ENCODE measurements at places on chromosomes 4 and X.

GRCh38 chr4:110508827-110509710 lies 33.1 kb downstream of the ENPEP start:
- DNase-seq, result no peak

- no peak for DNase-seq
Observed at GRCh38 chrX:10142041-10142599, 14.7 kb upstream of the CLCN4 start.

- no peak for DNase-seq
Observed at GRCh38 chr4:79272761-79273160, 53.1 kb downstream of the NAA11 start.

DNA sequence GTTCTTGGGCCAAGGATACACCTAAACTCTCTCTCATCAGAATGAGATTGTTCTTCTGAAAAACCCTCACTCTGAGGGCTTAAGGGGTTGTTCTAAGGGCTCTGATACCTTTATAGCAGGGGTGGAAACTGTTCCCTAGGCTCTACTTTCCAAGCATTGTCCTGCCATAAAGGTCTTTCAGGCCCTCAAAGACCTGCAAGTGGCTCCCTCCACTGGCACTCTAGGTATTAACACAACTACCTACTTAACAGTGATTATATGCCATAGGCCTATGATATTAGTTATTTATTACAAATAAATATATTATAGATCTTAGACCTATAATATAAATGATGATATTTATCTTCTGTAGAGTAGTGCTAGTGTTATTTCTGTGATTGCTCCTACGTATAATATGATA lies 473.7 kb upstream of the RPS6KA3 start:
- no peak for DNase-seq

DNA sequence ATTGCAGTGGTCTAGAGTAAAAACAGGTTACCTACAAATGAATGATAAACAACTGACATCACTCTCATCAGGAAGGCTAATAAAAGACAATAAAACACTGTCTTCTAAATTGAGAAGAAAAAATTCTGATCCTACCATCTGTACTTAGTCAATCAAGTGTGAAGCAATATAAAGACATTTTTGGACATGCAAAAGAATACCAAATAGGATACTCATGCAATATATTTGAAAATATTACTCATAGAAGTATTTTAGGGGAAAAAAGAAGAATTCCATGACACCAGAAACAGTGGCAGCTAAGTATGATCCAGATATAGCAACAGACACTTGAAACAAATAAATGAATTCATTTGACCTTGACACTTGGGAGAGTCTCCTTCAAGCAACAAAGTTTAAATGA lies 63.8 kb upstream of the FAM120C start:
- DNase-seq, result no peak

- DNase-seq, result no peak
Observed at GRCh38 chr4:66972087-66972486, 573.2 kb downstream of the CENPC start.

DNA sequence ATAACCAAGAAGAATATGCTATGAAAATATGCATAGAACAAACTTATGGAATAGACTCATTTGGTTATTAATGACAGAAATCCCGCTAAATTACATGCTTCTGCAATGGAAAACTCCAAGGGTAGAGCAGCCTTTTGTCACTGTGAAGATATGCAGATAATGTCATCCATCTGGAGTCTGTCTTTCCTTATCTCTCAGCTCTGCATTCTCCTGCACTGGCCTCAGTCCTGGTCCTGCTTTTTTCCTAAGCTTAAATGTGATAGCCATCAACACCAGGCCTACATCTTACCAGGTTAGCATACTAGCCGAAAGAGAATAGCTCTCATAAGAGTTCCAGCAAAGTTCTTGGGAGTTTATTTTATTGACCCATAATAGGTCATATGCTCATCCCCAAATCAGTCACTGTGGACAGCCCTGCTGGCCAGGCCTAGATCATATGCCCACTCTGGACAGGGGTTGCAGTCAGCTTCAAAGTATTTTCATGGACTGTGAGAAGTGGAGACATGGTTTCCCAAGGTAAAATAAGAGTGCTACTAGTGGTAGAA lies 86.5 kb upstream of the LEF1 start:
- DNase-seq, result no peak

DNA sequence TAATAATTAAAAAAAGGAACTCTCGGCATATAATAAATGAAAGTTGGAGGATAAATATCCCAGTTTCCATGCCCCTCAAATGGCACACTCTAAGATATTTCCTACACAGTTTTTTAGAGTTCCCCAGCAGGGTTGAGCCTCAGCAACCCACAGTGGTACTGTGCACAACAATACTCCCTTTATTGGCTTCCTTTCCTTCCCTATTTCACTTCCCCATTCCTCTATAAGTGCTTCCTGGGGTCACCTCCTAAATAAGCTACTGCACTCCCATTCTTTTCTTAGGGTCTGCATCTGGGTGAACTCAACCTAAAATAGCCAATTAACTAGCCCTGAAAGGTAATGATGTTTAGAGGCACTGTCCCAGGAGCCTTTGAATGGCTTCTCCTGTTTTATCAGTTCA lies 76.4 kb upstream of the NHS start:
- DNase-seq, result no peak

DNA sequence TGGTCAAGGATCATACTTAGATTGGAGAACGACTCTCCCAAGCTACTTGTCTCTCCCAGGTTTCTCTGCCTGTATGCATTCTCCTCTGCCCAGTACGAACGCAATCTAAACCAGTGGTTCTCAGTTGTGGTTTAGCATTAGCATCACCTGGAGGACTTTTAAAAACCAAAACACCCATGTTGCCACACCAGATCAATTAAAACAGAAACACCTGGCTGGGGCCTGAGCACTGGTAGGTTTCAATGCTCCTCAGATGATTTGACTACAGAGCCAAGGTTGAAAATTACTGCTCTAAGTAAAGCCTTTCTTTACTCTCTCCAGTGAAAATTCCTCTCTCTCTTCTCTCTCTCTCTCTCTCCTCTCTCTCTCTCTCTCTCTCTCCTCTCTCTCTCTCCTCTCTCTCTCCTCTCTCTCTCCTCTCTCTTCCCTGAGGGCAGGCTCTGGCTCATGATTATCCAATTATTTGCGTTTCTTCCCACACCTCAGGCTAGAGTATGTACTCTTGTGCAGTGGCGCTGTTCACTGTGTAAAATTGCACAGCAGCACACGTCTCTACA lies 153.7 kb upstream of the FGF13 start:
- no peak for DNase-seq

DNA sequence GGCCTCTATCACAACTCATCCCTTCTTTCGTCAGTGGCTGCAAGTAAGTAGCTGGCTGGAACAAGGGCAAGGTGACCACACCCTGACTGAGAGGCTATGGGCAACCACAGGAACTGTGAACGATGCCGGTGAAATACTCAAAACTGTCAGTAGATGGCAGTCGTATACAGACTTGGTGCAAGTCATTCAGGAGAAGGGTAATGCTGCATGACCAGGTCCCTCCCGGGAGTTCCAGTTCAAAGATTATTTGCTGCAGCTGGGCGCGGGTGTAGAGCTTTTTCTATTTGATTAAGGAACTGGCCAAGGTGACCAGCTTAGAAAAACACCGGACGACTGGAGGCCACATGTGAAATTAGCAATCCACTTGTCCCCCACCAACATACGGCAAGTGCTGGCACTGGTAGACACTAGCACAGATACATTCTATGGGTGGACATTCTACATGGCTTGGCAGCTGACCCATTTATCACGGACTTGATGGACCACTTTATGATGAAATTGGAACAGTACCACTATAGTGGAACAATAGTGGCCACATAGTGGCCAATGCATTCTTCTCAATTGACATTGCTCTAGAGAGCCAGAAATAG lies 726.6 kb downstream of the TRAM1L1 start:
- peak; percentile 8 for DNase-seq

- DNase-seq, result no peak
Observed at GRCh38 chr4:79977131-79977840, 95.7 kb downstream of the ANTXR2 start.

DNA sequence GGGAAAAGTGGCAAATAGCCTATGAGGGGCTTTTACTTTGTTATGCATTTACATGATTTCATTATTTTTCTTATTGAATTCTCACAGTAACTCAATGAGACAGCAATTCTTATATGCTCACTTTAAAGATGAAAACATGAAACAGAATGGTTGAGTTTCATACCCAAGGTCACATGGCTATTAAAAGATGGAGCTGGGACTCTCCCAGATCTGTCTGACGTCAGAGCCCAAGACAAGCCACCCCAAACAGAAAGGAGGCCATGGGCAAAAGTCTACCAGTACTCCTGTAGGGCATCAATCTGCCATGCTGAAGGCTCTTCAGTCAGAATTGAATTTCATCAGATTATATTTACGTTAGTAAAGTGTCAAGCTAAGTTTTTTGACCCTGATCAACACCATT lies 13.2 kb downstream of the HSD17B11 start:
- DNase-seq, result no peak

DNA sequence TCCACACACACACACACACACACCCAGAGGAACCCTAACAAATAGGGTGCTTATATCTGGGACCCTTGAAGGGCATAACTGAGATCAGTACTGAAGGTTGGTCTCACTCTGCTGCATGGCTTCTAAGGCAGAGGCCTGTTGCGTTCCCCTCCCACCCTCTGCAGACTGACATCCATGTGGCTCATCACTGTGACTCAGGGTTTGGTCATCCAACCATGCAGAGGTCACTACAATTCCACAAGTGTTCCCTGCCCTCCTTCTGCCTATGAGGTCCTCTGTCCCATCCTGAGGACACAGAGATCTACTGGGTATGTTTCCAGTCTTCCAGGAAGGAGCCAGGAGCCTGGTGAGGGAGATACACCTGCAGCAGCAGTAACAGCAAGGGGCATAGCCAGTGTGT lies 55.8 kb downstream of the XAGE2 start:
- no peak for DNase-seq

DNA sequence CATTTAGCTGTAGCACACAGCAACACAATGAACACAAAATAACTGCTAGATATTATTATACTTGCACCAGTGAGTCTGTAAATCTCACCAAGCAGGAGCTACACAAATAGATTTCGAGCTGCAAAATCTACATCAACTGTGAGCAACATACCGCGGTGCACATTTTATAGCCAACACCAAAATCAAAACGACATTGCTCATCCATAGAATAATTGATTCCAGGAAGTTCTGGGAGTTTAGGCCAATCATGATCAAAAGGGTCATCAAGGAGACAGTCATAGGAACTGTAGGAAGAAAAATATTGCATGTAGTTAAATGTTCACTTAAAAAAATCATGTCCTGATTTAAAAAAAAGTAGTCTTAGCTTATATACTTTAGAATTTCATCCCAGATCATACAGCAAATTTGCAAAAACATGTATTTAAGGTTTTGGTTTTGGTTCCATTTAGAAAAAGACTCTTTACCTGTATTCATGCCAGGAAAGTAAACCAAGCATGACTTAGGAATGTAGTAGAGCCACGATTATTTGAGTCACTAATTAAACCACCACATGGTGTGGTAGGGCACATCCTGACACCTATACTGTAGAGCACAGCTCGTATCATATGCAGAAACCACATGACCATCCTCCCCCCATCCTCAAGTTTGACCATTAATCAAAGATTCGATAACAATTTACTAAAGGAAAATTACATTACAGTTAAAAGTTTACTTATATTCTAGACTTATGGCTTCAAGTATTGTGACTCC lies 250.4 kb downstream of the ADAMTS3 start:
- no peak for DNase-seq

DNA sequence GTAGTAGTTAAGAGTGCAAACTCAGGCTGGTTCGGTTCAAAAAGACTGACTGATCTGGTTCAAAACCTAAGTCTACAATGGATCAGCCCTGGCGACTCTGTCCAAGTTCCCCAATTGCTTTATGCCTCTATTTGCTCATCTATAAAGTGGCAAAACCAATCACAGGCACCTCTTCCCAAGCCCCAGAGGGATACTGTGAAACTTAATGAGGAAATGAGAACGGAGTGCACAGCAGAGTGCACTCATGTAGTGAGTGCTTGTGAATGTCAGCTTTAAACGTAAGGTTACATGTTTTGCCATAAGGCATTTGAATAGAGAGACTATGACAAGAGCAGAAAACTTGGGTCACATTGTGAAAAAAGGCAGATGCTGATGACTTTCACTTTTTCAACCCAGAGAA lies 199.7 kb upstream of the KLF3 start:
- no peak for DNase-seq
